ENCODE measurements at places on chromosomes 4 and X.
A peak's percentile ranks its signal among the peaks of the same experiment; 100 is the strongest.

- no peak for DNase-seq
Observed at GRCh38 chr4:152189451-152190179, 346.3 kb downstream of the FBXW7 start.

DNA sequence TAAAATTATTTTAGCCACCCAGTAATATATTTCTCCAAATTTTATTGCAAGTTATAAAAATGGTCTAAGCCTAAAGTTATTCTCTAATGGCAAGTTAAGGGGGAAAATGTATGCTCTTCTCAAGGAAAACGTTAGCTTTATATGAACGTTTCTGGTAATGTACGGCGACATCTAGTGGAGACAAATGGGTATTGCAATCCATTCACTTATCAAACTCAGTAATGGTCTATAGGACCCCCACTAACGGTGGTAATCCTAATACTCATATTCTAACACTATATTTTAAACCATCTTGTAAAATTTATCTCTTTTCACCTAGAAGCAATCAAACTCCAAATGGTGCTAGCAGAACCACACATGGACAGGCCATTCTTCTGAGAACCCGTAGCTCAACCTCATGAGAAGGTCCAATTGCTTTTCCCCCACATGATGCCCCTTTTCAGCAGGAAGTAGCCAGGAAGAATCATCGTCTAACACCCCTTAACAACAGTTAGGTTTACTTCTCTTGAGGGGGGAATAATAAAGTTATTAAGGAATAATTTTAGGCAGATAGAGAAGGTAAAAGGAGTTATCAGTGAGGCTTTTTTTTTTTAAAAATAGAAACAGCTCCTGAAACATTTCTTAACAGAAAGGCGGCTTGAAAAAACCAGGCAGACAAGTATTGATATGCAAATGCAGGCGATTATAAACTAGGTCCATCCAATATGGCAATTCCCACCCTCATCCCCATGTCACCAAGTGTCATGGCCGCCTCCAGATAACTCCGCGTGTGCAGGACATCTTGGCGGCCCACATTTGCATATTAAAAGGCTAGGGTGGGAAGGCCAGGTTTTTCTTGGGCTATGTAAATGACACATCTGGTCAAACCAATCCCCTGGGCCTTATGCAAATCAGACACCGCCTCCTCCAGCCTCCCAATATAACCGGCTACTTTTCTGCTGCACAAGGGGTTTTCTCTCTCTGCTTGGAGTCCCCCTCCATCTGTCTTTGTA lies 35.0 kb downstream of the NUDT11 start:
- DNase-seq: peak; percentile 44

GRCh38 chrX:12751887-12752286 lies 39.3 kb upstream of the PRPS2 start:
- no peak for DNase-seq

- no peak for DNase-seq
Observed at GRCh38 chrX:40012868-40013265, 84.9 kb downstream of the BCOR start.

DNA sequence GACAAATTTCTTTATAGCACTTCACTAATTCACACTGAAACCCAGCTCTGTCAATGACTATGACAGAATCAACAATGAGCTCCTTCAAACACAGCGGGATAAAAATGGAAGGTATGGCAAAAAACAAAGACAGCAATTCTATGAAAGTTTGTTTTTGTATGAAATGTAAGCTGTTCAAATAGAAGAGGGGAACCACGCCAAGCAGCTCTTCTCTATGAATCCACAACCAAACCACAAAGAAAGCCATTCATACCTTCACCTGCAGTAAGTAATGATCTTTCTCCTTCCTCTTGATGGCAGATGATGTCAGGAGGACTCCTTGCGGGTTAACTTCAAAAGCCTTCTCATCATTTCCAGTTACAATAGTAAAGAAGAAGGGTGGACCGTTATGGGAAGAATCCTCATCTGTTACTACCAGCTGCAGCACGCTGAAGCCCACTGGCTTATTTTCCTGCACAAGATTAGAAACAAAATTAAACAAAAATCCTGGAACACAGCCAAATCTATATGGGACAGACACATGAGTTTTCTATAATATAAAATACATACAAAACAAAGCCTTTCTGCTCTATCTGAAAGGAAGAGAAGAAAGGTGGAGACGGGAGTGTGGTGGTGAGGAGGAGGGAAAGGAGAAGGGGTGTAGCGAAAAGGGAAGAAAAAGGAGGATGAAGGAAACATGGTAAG lies 48.9 kb upstream of the MTNR1A start:
- no peak for DNase-seq

GRCh38 chrX:136646602-136647239 lies 1.2 kb upstream of the CD40LG start:
- DNase-seq: peak; percentile 66

DNA sequence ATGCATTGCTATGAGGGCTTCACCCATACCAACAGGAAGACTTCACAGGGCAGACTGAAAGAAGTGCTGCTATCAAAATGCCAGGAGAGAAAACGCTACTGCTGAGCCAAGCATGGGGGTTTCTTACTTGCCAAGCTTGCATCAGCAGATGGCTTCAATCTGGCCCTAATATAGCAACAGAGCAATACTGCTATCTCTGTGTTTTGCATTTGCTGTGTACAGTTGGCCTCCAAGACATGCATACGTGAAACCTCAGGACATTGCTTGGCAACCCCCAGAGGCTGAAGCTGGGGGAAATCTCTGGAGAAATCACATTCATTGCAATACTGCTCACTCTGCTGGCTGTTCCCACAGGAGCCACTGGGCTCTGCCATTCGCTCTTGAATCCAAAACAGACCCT lies 127.2 kb upstream of the GPC4 start:
- no peak for DNase-seq

- peak; percentile 65 for DNase-seq
Observed at GRCh38 chr4:42167709-42168108, 15.3 kb upstream of the BEND4 start.

DNA sequence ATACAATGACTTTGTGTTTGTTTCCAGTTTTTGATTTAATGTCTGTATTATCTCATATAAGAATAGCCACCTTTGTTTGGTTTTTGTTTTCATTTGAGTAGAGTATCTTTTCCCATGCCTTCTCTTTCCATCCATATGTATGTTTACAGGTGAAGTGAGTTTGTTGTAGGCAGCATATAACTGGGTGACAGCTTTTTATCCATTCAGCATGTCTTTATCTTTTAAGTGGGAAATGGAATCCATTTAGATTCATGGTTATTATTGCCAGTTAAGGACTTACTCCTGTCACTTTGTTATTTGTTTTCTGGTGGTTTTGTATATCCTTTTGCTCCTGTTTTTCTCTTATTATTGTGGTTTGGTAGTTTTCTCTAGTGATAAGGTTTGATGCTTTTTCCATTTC lies 34.3 kb downstream of the SCLT1 start:
- DNase-seq: no peak

DNA sequence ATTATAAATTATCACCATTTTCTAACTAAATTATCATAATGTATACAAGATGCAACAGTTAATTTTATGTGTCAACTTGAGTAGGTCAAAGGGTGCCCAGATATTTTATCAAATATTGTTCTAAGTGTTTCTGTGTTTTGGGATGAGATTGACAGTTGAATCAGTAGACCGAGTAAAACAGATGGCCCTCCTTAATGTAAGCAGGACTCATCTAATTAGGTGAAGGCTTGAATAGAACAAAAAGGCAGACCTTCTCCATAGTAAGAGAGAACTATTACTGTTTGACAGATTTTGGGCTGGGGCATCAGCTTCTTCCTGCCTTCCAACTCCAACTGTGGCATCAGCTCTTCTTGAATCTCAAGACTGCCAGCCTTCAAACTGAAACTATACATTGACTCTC lies 185.8 kb downstream of the TRAM1L1 start:
- DNase-seq: no peak
